Liver (tissue), 10 donors: ENCODE measurements at places on chromosomes 4 and X. TPM values are rescaled to one million over a fixed set of nuclear protein-coding genes. Genes with fewer than 3 reads are reported as not detected.

DNA sequence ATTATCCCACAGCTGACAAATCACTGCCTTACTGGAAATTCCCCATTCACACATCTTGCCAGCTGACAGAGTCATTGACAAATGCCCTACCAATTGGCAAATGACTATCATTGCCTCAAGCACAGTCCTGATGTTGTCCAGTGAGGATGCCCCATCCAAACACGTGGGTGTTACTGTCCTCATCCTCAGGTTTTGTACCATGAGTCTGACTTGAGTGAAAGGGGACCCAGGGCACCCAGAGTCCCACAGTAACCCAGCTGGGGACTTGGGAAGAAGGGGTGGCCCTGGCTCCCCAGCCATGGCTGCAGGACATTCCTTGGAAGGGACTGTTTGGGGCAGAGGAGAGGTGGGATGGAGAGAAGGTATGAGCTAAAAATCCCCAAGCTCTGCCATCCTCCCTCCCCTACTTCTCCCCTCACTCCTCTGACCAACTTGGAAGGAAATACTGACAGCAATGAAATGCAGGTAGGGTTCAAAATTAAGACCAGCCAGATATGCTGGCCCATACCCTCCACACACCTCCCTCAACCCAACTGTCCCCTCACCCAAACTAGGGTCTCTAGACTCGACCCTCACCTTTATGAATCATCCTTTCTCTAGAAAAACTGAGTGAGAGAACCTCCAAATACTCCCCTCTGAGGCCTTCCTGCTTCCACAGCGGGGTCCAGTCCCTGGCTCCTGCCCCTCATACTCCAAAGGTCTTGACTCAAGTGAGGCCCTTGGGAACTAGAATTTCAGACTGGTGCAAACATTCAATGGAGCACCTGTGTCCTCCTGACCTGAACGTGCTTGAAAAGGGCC lies 5.1 kb downstream of the TIMP1 start:
- DNase-seq = no peak

GCNA gene
- total RNA-seq = 3.7 TPM

DNA sequence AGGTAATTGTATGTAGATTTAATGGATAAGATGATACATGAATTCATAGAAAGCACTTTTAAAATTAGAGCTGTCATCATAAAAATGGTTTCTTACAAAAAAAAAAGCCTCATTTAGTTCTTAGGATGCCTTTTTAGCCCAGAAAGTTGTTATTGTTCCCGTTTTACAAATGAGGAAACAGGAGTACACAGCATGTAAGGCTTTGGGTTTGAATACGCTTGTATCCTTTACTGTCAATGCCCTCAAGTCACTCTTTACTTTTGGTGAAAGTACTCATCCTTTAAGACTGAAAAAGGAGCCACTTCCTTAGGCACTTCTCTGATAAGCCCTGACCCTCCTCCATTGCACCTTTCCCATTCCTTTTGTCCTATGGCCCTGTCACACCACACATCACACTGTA lies 4.9 kb downstream of the EREG start:
- no peak for DNase-seq

UNC5C gene
- 1.2 TPM for total RNA-seq

- no peak for DNase-seq
Measured at GRCh38 chr4:123995936-123996335, 599.3 kb downstream of the SPRY1 start.

GRCh38 chr4:2071912-2072867 lies 13.1 kb downstream of the NAT8L start:
- no peak for DNase-seq

DNA sequence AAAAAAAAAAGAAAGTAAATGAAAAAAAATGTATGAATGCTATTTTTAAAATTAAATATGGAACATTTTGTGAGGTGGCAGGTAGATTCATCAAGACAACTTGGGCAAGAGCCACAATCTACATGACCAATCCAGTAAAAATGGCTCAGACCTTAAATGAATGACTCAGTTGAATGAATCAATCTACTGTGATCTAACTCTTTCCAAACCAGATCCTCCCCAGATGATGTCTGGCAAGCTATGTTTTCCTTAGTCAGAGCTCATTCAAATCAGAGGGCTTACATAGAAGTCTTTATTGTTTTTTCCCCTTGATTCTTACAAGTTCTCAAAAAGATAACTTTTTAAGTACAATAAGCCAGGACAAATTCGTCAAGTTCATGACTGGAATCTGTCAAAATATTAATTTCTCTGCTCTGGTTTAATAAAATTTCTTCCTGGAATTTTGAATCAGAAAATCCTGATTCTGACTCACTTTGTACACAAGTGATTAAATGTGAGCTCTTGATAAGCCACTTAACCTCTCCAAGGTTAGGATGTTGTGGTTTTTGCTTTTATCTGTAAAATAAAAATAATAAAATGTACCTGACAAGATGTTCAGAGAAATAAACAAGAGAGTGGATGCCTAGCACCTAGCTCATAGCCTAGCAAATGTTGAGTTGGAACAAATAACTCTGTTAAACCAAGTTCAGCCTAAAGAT lies 105.6 kb upstream of the SMIM31 start:
- no peak for DNase-seq

DNA sequence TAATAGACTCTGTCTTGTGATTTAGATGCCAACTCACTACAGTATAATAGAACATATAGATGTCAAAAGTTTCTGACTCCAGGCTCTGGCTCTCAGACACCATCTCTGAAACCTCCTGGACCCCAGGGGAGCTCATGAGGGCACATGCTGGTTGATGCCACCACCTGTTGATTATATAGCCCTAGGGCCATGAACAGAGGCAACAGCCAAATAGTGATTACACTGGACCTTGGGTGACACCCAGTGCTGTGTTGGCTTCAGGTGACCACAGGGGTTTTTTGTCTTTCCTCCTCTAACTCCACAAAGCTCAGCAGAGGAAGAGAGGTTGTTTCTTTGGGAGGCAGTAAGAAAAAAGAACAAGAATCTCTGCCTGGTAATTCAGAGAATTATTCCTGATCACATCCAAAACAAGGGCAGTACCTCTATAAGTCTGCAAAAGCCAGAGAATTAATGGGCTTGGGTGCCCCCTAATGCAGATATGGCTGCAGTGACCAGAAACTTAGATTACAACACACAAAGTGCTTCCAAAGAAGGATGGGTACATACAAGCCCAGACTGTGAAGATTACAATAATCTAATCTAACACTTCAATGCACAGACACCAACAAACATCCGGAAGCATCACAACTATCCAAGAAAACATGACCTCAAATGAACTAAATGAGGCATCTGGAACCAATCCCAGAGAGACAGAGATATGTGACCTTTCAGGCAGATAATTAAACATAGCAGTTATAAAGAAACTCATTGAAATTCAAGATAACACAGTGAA lies 1920.6 kb downstream of the ARAP2 start:
- no peak for DNase-seq

DNA sequence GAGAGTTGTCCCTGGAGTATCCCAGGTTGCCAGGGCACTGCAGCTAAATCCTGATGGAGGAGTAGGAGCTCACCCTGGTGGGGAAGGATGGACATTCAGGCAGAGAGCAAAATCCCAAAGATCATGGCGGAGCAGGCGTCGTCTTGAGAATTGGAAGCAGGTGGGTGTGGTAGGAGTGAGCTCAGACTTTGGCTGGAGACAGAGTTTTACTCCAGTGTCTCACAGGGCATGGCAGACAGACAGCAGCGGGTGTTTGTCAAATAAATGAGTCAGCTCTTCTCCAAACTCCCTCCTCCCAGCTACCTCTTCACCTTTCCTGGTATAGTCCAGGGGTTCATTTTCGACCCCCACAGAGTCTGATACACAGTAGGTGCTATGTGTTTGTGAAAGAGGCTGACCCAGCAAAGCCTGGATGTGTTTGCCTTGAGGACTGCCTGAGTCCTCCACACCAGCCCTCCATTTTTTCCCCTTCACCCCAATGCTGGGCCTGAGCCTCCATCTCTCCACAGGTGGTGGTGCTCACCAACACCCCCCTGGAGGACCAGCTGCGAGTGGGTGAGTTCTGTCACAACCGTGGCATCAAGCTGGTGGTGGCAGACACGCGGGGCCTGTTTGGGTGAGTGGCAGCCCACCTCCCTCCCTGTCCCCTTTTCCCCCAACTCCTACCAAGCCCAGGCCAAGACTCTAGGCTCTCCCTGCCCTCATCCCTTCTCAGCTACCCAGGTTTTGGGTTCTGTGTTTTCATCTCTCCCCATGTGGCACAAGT lies 6.9 kb downstream of the UBA1 start:
- DNase-seq = no peak

GPC3 gene
- total RNA-seq = 1.7 TPM

VEGFD gene
- total RNA-seq = 0.05 TPM

DNA sequence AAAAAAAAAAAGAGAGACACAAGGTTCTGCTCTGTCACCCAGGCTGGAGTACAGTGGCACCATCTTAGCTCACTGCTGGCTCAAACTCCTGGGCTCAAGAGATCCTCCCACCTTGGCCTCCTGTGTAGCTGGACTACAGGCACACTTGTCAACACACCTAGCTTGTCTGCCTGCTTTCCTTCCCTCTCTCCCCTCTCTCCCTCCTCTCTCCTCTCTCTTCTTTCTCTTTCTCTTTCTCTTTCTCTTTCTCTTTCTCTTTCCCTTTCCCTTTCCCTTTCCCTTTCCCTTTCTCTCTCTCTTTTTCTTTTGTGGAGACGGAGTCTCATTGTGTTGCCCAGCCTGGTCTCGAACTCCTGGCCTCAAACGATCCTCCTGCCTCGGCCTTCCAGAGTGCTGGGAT lies 132.1 kb downstream of the DIPK2B start:
- no peak for DNase-seq
